Smooth muscle cell of the coronary artery (primary cell): ENCODE measurements at places on chromosomes 3 and 15. TPM values are rescaled to one million over a fixed set of nuclear protein-coding genes. Genes with fewer than 3 reads are reported as not detected.

NEK10 gene
- 6.5 and 35.3 TPM in 2 replicates for total RNA-seq

C3orf22 gene
- not detected in 2 replicates for total RNA-seq

CILP gene
- total RNA-seq: under 0.01 and 6.0 TPM in 2 replicates

FGF7 gene
- 5.2 and 734 TPM in 2 replicates for total RNA-seq

NMB gene
- total RNA-seq: 0.23 and 2.6 TPM in 2 replicates

UBAP1L gene
- total RNA-seq: 0.53 and 0.94 TPM in 2 replicates
